ENCODE measurements at places on chromosomes 11 and 22.

DNA sequence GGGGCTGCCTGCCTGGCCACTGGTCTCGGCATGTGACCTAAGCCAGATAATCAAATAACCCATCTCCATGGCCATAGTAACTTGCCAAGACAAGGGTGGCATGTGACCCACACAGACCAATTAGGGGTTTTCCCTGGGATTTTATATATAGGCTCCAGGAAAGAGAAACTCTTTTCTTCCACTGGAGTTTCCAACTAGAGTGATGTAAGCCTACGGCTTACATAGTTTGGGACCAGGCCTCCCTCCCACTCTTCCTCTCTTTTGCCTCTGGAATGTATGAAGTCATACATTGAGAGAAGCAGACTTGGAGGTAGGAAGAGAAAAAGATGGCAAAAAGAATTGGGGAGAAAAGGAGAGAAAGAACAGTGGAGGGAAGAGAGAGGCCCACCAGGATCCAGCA is 84.6 kb upstream of the LDLRAD3 start:
- no peak for DNase-seq

- DNase-seq: no peak
Measured at GRCh38 chr11:62370743-62371440, 33.6 kb downstream of the ASRGL1 start.

DNA sequence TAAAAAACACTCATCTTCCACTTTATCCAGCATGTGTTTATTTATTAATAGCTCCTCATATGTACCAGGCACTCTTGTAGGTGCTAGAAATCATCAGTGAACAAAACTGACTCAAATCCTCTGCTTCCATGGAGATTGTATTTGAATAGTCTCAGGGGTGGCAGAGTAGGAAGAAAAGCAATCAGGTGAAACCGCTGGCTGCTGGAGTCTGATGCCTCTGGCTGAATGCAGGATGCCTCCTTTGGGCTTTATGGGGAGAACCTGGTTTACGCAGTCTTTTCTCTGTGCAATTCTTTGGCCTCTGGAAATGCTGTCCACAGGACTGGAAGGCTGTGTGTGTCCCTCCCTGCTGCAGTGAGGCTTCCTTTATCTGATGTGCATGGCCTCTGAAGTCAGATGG is 12.8 kb upstream of the OSBP2 start:
- no peak for DNase-seq

DNA sequence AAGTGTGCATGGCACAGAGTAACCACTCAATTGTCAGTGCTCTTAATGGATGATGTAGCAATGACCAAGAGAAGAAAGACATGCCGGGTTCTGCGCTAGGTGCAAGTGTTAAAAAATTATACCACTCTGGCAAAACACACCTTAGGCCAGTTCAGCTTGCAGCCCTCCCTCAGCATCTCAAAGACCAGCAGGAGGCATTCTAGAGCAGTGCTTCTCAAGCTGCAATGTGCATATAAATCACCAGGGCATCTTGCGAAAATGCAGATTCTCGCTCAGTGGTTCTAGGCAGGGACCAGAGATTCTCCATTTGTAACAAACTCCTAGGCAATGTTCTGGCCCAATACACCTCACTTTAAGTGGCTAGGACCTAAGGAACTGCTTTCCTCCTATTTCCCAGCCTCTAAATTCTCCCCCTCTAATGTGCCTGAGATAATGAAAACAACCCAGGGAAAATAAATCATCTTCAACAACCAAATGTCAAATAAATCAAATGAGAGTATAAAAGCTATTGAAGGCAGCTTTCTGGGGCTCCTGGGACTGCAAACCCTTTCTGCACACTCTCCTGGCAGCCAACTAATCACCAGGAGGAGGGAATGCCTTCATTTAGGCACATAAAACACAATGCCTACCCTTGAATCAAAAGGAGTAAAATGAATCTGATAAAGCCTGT is 337.2 kb upstream of the API5 start:
- DNase-seq: no peak

GRCh38 chr22:23403152-23403719 is 176.9 kb downstream of the IGLL1 start:
- DNase-seq: no peak

GRCh38 chr11:61095021-61095420 is 7.3 kb upstream of the CD5 start:
- no peak for DNase-seq

DNA sequence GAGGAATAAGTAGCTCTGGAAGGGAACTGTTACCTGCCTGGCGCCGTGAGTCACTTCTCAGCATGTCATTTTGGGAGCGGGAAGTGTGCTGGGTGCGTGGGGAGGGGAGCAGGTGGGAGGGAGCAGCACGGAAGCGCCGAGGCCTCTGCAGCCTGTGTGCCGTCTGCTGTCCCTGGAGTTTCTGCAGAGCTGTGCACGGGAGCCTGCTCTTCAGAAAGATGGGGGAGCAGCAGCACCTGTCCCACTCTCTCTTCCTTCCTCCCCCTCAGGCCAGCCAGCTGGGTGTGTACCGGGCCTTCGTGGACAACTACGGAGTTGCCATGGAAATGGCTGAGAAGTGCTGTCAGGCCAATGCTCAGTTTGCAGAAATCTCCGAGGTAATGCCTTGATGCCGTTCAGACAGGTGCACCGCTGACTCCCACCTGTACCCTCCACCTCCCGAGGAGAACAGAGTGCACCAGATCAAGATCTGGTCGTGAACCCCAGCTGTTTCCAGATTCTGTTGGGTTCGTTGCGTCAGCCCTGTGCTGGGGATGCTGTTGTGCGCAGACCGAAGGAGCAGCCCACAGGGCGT is 87.9 kb downstream of the BCR start:
- no peak for DNase-seq

DNA sequence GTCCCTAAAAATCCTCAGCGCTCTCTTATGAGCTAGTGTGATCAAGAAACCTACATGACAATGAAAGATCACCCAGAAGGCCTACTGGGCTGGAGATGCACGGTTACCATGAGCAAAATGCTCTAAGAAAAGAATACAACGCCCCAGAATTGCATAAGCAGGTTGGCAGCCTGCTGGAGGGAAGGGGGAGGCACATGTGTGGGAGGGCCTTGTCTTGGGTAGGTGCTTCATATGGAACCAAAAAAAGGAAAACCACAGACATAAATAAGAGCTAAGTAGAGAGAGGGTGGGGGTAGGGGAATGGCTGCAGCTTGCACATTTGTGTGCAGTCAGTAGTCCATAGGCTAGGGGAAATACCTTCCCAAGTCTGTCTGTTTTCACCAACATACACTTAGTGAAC is 2.8 kb downstream of the SIAE start:
- no peak for DNase-seq

- no peak for DNase-seq
Measured at GRCh38 chr22:46937939-46938338, 175.5 kb downstream of the TBC1D22A start.

DNA sequence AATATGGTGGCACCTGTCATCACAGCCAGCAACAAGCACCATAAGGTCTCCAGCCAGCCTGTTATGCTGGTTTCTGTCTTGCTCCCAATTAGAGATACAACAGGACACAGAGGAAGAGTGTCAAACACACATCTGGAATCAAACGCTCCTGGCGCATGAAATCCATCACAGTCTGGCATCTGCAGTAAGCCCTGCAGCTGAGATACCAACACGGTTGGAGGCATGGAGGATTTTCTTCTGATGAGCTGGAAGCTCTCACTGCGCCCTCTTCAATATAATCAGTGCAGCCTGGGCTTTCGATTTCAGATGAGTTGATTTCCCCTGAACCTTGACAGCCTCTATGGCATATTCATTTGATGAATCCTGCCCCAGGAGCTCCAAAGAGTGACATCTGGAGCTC is 27.8 kb upstream of the CARS1 start:
- no peak for DNase-seq

GRCh38 chr22:48018346-48018745 is 1255.9 kb downstream of the TBC1D22A start:
- no peak for DNase-seq

DNA sequence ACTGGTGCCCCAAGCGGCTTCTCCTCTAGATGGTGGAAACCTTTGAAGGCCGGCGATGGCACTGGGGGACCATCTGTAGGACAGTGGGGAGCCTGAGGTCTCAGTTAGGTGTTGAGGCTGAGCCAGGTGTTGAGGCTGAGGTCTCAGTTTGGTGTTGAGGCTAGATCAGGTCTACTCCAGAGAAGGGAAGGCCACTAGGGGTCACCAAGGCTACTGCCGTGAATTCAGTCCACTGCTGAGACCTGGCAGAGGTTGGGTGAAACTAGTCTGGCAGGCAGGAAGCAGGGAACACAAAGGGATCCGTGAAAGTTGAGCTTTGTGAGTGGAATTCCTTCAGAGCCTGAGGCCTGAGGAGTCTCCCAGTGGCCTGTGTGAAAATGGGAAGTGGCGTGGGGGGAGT is 123.8 kb upstream of the FGF3 start:
- no peak for DNase-seq

GRCh38 chr22:32331918-32332725 is 25.5 kb upstream of the RFPL3 start:
- DNase-seq: no peak

DNA sequence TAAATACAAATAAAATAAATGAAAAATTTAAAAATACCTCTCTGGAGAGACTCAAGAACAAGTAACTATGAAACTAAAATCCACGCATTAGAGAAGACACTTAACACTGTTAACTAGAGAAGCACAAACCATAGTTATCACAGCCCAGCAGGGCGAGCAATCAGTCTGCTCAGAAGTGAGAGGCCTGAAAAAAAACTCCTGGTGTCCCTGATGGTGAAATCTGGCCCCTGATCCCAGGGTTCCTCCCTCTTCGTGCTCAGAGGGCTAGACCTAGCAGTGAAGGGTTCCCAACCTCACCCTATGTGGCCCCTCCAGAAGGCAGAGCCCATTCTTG is 49.7 kb upstream of the VPREB1 start:
- no peak for DNase-seq

GRCh38 chr11:43681401-43681942 is 934 bp downstream of the HSD17B12 start:
- peak; percentile 36 for DNase-seq

- DNase-seq: no peak
Measured at GRCh38 chr22:24496661-24497060, 1.5 kb downstream of the UPB1 start.

DNA sequence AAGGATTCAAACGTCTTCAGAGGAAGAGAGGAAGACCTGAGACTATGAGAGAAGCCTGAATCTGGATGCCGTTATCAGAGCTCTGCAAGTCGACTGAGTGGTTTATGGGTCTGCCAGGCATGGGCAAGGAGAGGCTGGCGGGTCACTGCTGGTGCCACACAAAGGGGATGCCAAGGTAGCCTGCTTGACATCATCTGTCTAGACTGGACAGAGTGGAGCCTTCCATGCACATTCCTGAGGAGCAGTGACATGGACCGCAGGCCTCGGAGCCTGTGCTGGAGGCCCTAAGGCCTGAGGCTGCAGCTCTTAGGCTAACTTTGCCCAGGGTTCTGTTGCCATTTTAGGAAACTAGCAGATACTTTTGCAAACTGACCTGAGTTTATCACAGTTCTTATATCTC is 127.4 kb downstream of the WT1 start:
- DNase-seq: no peak

- no peak for DNase-seq
Measured at GRCh38 chr22:43263645-43264514, 76.9 kb upstream of the TTLL12 start.

GRCh38 chr11:63769042-63769713 is 603 bp upstream of the ZFTA start:
- DNase-seq: no peak

GRCh38 chr11:64865286-64866172 is 12.9 kb downstream of the EHD1 start:
- no peak for DNase-seq

DNA sequence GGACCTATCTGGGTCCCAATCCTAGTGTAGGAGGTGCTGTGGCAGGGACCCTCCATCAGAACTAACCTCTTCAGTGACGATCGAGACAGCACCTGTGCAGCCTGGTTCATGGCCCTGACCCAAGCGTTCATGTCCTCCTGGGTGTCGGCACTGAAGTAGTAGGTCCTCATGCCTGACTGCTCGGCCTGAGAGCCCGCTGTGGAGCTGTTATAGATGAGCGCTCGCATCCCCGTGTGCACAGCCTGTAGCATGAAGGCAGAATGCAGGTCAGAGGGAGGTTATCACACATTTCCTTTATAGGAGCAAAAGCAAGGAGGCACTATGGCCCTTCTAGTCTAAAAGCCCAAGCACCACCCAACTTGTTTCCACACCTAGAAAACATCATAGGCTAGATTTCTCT is 103.0 kb downstream of the C11orf58 start:
- DNase-seq: no peak

GRCh38 chr22:29351042-29351441 is 35.5 kb upstream of the RASL10A start:
- DNase-seq: no peak

GRCh38 chr22:20191000-20191515 is 40.2 kb upstream of the CCDC188 start:
- no peak for DNase-seq

GRCh38 chr11:102783016-102783415 is 2.6 kb upstream of the MMP10 start:
- no peak for DNase-seq

DNA sequence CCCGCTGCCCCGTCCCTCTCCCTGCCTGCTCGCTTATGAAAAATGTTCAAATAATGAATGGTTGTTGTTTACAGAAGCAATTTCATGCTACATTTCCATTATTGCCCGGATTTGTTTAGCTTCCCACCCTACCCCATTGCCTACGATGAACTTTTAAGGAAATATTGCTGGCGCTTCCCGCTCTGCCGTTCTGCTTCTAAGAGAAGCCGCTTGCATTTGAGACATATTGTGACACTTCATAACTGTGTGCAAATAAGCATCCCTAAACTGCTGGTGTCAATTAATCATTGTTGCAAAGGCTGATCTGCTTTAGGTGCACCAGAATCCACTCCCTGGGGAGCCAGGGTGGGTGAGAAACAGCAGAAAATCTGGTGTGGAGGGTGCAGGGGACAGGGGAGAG is 52.3 kb upstream of the LMO1 start:
- DNase-seq: no peak

GRCh38 chr22:39942439-39943230 is 17.6 kb upstream of the TMA7B start:
- no peak for DNase-seq

GRCh38 chr11:125327518-125328224 is 163.1 kb downstream of the PKNOX2 start:
- no peak for DNase-seq

DNA sequence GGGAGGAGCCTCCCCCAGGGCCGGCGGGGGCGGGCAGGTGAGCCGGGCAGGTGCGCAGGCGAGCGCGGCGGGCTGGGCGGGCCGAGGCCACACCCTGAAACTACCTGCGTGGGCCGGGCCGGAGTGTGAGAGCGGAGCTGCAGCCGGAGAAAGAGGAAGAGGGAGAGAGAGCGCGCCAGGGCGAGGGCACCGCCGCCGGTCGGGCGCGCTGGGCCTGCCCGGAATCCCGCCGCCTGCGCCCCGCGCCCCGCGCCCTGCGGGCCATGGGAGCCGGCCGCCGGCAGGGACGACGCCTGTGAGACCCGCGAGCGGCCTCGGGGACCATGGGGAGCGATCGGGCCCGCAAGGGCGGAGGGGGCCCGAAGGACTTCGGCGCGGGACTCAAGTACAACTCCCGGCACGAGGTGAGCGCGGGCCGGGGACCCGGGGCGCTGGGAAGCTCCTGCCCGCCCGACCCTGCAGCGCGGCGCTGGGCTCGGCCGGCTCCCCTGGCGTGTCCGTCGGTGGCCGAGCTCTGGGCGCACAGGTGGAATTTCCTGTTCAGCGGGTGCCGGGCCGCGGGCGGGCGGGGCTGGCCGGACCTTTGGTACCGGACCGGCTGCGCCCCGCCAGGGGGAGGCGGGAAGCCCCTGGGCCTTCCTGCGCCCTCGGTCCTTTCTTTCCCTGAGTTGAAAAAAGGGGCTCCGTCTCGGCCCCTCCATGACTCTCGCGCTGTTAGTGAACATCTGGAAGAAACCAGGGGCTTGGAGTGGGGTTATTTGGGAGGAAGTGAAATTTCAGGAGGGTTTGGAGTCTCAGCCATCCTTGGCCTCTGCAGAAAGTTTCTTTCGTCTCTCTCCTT is at the start of gene ST14:
Gene ST14, plus strand, starts transcription at position 126 of the 841 bp plus-strand sequence. Its CDS starts 198 bp downstream, at position 324.
- DNase-seq: no peak

Measured in SW 1271 (cell line).